ENCODE measurements at places on chromosomes 13 and 19.
A peak's percentile ranks its signal among the peaks of the same experiment; 100 is the strongest.

DNA sequence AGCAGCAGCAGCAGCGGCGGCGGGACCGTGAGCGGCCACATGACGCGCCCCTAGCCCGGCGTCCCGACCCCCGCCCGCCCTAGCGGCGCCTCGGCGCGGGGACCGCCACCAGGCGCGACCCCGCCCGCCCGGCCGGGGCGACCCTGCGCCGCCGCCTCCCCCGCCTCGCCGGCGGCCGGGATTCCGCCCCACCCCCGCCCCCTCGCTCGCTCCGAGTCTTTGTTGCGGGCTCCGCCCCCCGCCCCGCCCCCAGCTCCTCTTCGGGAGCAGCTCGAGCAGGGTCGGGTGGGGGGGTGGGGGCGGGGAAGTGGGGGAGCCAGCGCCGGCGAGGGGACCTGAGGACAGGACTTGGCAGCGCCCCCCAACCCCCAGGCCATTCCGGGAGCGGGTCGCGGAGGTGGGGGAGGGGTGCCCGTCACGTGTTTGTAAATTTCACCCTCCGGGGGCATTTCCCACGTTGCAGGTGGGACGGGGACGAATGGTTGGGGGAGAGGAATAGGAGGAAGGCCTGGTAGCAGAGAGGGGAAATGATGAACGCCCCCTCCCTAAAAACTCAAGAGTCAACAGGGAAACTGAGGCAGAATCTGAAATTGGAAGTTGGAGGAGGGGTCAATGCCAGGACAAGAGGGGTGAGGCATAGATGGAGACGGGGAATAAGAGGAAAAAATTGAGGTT, at the start of gene OLFM2:
OLFM2 (minus strand) TSS at position 190 of the 675 bp plus-strand sequence; CDS start at position 41, 149 bp downstream.
- DNase-seq, result no peak

- DNase-seq, result no peak
Observed at GRCh38 chr19:31013384-31014020, 335.7 kb downstream of the TSHZ3 start.

- DNase-seq, result no peak
Observed at GRCh38 chr13:93226065-93226622, 463 bp upstream of the GPC6 start.

GRCh38 chr13:50595196-50595595, 248.3 kb downstream of the DLEU7 start:
- DNase-seq, result no peak

- DNase-seq, result no peak
Observed at GRCh38 chr13:111789420-111789819, 277.5 kb upstream of the SOX1 start.

DNA sequence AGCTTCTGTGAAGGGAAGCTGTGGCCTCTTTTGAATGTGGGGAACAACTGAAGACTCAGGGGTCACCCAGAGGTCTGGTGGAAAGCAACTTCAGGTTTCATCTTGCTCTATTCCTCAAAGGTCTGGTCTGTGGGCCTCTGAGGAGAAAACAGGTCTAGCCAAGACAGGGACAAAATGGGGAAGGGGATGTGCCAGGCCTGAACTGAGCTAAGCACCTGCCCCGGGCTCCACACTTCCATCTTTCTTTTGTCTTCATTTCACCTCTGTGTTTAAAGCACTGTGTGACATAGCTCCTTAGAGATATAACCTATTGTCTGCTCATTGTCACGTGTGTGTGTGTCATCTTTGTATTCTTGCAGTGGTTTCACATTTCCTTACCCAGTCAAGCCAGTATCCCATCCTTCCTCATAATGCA, 19.9 kb upstream of the GDF15 start:
- peak; percentile 37 for DNase-seq

DNA sequence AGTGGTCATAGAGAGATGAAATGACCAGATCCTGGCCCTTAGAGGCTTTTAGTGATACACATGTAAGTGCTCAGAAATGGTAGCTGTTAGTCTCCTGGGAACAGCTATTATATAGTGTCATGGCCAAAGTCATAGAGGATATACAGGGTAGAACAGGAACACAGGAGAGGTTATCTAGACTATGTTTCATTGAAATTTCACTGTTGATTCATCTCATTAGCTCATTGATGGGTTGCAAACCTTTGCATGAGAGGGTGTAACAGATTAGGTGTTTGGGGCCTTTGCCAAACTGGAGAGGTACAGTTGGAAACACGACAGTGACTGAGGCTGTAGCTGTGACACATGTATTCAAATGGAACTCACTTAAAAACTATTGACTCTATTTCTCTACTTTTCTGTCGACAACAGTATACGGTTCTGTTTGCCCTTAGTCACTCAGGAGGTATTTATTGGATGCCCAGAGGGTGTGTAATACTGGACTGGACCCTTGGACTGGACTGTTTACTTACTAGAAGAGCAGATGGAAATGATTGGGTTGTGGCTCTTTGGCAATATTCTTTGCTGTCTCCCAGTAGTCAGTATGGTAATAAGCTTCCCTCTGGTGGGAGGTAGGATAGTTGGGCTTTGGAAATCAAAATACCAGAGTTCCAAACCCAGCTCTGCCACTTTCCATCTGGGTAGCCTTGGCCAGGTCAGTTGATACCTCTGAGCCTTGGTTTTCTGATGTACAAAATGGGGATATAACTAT, 29.8 kb downstream of the ARHGAP35 start:
- peak; percentile 93 for DNase-seq

GRCh38 chr13:20090349-20090748, 70.5 kb downstream of the GJA3 start:
- peak; percentile 15 for DNase-seq

DNA sequence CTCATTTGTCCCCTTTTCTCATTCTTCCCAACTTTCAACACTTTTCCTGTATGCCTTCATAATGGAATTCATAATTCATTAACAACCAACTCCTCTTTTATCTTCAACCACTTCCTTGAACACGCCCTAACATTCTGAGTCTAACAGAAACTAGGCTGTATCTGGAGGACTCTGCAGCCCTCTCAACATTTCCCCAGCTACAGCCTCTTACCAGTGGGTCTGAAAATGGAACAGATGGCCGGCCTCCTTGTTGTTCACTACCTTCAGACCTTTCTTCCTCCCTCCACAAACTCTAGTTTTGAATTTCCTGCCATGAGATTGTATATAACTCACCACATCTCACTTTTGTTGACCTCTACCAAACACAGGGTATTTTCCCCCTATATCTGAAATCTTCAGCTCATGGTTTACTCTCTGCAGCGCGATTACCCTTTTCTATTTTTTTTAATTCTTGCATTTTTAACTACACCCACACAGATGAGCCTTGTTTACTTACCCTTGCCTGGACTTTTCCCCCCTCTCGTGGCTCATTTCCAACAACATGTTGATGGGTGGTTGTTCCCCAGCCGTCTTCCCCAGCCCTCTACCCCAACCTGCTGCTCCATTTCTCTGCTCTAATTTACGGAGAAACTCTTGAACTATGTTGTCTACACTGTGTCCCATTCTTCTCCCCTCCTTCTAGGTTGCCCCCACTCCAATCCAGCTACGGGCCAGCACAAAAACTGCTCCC, 846 bp downstream of the ZNF790 start:
- DNase-seq, result no peak

DNA sequence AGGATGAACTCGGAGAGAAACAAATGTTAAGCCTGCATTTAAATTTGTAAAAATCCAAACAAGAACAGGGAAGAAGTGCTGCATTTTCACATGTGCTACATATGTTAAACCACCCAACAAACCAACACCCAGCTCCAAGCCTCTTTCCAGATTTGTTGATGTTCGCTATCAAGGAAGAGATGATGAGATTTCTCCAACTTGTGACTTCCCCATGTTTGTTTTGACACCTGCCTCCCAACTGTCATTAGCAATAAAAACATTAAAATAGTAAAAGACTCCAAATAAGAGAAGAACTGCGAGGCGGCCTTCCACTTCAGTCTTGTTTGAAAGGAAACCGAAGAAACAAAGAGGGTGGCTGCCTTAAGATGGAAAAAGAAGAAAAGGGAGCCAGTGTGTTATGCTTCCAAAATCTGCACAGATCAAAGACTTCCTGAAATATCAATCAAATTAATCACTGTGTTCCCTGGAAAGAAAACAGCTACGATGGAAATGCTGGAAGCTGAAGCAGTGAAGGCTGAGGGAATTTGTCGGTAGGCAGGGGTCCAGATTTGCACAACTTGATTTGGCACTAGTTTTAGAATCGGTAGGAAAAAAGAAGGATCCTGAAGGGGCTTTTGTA, 14.0 kb upstream of the GGACT start:
- peak; percentile 12 for DNase-seq

- no peak for DNase-seq
Observed at GRCh38 chr19:29446361-29446760, 79.4 kb upstream of the VSTM2B start.

GRCh38 chr19:39916851-39917396, 17.5 kb downstream of the FCGBP start:
- no peak for DNase-seq

GRCh38 chr19:18401580-18402112, 4.2 kb upstream of the LRRC25 start:
- DNase-seq, result peak; percentile 78

GRCh38 chr19:29006057-29006735, 206.8 kb downstream of the UQCRFS1 start:
- peak; percentile 30 for DNase-seq

GRCh38 chr19:33436360-33437345, 63.1 kb downstream of the CEBPG start:
- no peak for DNase-seq

DNA sequence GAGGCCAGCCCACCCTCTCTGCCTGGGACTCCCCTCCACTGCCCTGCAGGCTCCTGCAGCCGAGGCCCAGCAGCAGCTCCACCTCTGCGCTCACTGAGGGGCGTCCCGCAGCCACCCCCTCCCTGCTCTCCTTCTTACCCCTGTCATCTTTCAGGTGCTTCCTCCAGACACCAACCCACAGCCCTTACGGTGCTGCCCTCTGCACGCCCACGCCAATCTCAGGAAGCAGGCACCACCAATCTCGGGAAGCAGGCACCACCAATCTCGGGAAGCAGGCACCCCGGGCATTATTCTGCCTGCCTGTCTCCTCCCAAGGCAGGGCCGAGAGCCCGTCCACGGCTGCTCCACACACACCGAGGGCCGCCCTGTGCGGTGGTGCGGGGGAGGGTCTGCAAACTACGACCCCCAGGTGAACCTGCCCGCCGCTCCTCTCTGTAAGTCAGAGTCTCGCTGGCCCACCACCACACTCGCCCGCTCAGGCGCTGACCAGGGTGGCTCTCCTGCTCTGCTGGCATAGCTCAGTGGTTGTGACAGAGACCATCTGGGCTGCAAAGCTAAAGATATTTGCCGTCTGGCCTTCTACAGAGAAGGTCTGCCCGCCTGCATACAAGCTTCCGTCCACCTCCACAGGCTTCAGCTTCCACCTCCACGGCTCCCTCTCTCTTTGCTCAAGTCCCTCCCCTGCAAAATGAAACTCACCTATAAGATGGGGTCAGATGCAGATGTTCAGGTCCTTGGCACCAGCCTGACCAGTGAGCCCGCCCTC, 2.9 kb downstream of the LSM7 start:
- DNase-seq, result no peak
